Globus pallidus (tissue), 1 donor: ENCODE measurements at places on chromosomes 3 and 15.

DNA sequence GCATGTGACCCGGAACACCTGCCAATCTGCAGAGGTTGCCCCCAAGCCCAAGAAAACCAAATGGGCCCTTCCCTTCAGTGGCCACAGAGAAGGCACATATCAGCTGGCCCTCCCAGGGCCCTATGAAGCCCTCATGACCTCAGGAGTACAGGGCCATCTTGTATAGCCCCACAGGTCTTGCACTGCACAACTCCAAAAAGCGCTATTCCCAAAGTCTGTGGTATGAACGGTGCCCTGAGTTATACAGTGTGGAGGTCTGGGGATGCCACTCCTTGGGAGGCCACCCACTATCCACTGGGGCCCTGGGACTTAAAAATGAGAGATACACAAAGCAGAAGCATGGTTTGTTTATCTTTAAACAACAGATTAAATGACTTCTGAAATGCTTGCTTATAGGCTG, 61.5 kb downstream of the CAPN7 start:
- no peak for DNase-seq

- DNase-seq: no peak
Observed at GRCh38 chr15:44718180-44718926, 7.0 kb downstream of the B2M start.

GRCh38 chr3:101466465-101467309, 46.3 kb downstream of the SENP7 start:
- no peak for DNase-seq

DNA sequence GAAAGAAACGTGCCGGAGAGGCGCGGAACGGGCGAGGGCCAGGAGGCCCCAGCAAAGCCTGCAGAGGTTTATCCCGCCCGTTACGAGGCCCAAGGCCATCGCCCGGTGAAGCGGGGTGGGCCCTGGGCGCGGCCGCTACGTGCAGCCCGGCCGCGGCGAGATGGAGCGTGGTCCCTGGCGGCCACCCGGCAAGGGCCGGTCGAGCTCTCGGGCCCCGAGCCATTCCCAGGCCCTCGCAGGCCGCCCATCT, 1.1 kb downstream of the PKM start:
- DNase-seq: no peak

DNA sequence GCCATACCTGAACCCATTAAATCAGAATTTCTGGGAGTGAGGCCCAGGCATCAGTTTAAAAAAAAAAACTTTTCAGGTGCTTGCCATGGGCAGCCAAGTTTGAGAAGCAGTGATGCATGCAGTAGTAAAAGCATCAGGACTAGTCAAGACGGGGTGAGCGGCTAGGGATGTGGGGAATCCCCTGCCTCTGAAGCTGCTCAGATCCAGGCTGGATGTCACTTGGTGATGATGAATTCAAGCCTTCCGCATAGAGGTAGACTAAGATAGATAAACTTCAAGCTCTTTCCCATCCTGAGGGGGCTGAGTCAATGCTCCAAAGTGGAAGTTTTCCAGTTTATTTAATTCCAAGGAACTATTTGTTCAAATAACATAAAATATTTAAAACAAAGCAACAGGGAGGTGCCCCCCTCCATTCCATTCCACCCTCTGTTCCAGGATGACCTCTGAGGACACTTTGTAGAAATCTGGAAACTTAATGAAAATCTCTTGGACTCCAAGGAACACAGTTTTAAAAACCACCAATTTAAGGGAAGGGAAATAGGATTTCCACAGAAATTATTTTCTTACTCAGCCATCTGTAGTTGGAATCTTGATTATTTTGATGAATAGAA, 100.4 kb upstream of the NR2E3 start:
- DNase-seq: no peak

DNA sequence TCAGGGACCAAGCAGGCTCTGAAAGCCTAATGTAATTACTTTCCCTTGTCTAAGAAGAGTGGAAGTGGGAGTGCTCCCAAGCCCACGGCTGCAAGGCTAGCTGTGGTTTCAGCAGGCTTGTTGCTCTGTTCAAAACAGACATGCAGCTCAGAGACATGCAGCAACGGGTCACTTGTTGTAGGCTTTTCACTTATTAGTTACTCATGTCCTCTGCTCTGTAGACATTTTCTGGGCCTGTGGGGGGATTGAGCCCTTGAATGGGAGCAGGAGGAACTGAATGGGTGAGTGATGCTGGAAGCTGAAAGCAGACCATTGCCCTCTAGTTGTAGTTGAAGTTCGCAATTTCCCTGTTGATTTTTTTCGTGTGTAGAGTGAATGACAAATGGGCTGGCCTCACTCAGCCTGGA, 261.9 kb upstream of the NR2E3 start:
- no peak for DNase-seq

DNA sequence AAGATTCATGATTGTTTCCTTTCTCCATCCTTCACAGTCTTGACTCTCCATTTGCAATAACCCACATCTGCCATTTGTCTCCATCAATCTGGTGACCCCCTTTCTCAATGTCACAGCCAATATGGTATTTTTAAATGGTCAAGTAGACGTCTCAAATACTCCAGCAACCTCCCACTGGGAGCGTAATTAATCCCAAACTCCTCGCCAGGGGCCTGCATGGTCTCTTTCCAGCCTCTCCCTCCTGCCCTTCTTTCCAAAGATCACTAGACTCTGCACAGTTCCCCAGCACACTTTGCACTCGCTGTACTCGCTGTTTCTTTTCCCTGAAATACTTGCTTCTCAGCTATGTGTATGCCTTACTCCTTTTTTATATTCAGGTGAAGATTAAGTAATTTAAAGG, 115.3 kb downstream of the PLCH1 start:
- no peak for DNase-seq

GRCh38 chr15:68051109-68051508, 3.0 kb upstream of the PIAS1 start:
- no peak for DNase-seq

DNA sequence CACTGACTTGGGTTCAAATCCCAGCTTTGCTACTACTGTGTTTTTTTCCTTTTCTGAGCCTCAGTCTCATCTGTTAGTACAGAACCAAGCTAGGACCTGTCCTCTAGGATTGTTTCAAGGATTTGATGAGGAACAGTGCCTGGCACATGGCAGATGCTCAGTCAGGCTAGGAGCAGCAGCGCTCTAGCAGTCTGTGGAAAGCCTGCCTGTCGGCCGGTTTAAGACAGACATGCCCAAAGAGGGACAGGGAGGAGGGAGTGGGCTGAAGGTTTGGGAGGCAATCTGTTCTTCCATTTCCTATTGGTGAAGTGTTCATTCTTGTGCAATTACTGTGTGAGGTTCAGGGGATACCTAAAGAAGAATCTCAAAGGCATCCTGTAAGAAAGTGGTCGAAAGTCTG, 35.1 kb upstream of the RGMA start:
- no peak for DNase-seq

- DNase-seq: no peak
Observed at GRCh38 chr3:35194666-35195065, 444.7 kb upstream of the ARPP21 start.

GRCh38 chr15:72198356-72199204, 993 bp upstream of the GRAMD2A start:
- no peak for DNase-seq

- no peak for DNase-seq
Observed at GRCh38 chr3:58161435-58162398, 49.1 kb downstream of the DNASE1L3 start.

DNA sequence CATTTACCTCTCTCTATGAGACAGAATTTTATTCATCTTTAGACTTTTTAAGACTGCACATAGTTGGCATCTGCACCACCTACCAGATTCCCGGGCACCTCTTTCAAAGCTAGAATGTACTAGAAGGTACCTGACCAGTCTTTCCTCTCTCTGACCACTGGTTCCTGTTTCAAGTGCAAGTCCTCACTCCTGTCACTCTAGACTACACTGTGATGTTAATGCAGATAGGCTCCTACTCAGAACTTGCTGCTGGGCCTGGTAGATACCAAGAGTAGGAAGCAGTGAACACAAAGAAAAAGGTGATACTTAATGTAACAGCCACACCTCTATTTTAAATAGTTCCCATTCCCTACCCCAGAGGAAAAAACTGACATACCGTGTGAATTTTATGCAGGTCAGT, 8.1 kb upstream of the TCAIM start:
- DNase-seq: no peak

DNA sequence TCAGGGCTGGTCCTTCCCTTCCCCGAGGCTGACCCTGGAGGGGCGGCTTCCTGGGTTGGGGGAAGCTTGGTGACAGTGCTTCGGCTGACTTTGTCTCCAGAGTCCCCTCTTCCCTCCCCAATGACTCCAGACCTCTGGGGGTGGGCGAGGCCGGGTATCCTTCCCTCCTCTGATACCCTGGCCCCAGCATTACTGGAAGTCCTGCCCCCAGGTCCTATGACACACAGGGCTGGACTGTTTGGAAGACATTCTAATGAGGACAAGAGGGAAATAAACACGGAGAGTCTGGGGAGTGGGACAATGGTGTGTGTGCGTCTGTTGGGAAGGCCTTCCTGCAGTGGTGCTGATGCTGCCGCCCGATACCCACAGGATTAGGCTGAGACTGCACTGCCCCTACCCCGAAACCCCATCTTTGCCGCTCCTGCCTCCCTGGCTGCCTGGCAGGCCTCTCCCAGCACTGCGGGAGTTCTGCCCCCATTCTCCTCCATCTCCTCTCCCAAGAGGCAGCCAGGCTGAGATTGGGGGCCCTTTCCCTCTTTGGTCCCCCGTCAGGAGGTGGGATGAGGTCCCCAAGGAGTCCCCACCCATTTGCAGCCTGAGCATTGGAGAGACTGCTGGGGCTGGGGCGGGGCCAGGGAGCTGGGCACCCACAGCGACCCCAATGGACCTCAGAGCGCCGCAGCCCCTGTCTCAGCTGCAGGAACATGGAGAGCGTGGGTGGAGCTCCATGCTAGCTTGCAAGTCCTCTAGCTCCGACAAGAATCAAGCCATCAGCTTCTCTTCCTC, 29.7 kb upstream of the FBLN2 start:
- DNase-seq: no peak

DNA sequence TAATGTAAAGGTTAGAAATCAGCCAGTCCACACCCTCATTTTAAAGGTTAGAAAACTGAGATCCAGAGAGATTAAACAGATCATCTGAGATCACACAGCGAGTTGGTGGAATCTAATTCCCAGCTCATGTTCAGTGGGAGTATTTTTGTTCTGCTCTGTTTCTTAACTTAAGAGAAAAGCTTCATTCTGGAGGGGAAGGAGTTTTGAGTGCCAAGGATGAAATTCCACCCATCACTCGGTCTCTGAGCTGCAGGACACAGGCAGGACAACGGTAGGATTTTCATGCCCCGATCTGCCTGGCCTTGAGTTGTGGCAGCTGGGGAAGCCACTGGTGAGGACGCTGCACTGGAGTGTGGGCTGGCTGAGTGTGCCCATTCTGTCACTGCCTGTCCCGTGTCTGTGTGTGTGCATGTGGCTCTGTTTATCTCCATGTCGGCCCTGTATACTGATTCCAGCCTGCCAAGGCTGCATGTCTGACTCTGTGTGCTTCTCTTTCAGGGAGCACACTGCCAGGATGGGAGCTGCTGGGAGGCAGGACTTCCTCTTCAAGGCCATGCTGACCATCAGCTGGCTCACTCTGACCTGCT, 94.3 kb downstream of the CEMIP start:
- no peak for DNase-seq

GRCh38 chr15:36612063-36612788, 32.8 kb downstream of the CDIN1 start:
- no peak for DNase-seq
